ENCODE measurements at places on chromosomes 11 and 22. TPM values are rescaled to one million over a fixed set of nuclear protein-coding genes. Genes with fewer than 3 reads are reported as not detected.

Gene OR52E5
- not detected for total RNA-seq

Gene SYNGR1
- not detected for total RNA-seq

Gene PKNOX2
- not detected for total RNA-seq

Gene ACRV1
- not detected for total RNA-seq

Gene PGA5
- total RNA-seq, result not detected

Gene PNPLA5
- total RNA-seq, result not detected

Gene ATG13
- total RNA-seq, result 86.6 TPM

Gene IFITM2
- total RNA-seq, result 1,271 TPM

Gene ARHGAP8
- 0.44 TPM for total RNA-seq

Gene ANKK1
- 0.17 TPM for total RNA-seq

Gene PKDREJ
- not detected for total RNA-seq

Gene CARD16
- 75.6 TPM for total RNA-seq

Gene NEFH
- total RNA-seq, result 3.1 TPM

Gene MPZL2
- total RNA-seq, result 4.8 TPM

Gene F2
- total RNA-seq, result 0.71 TPM

Gene OR5T3
- not detected for total RNA-seq

Gene ASCL2
- not detected for total RNA-seq

Gene SLC35F2
- 14.3 TPM for total RNA-seq

Gene NUP50
- total RNA-seq, result 146 TPM

Gene OR51E2
- not detected for total RNA-seq

Gene DBX1
- not detected for total RNA-seq

Gene SLC22A6
- total RNA-seq, result not detected

Gene AIFM3
- total RNA-seq, result 0.51 TPM

Gene MS4A1
- total RNA-seq, result not detected

Gene LMNTD2
- total RNA-seq, result 1.7 TPM

Gene SMIM35
- 0.49 TPM for total RNA-seq

Gene VPREB1
- total RNA-seq, result not detected

Gene TRIM48
- total RNA-seq, result not detected

Gene APOL1
- total RNA-seq, result 105 TPM

Gene RAB30
- total RNA-seq, result 7.2 TPM

Gene IL18BP
- 19.2 TPM for total RNA-seq

Gene ABCC8
- total RNA-seq, result not detected

Gene DERL3
- total RNA-seq, result 9.0 TPM
